Femur (tissue), 1 donor: ENCODE measurements at places on chromosomes 1 and 21.

DNA sequence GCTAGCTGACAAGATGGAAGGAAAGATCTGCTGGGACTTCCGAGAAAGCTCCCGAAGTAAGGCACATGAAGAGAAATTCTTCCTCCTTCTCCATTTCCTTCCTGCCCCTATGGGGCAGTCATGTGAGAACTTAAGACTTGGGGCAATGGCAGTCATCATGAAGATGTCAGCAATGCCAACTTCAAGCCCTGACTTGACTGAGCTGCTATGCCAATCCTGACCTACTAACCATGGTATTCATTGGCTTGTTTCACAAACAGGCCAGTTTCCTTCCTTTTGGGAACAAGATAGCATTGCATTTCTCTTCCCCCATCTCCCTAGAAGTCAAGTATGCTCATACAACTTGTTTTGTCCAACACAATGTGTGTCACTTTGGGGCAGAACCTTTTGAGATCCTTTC, 25.5 kb downstream of the GRIK1 start:
- DNase-seq = no peak

DNA sequence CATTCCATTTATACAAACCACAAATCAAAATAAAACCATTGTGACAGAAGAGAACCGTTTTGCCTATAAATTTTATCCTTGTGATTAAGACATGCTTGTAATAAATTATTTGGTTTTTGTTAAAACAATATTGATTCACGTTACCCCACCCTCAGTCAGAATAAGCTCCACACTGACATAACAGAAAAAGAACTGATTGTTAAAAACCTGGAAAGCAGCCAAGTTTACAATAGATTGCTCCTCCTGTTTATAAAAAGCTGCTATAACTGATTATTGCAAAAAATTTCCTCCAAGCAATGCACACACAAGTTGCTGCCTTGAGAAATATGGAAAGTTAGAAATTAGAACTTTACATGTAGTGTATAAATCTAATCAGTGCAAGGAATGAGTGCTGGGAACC, 263.5 kb downstream of the SETD4 start:
- DNase-seq = no peak

DNA sequence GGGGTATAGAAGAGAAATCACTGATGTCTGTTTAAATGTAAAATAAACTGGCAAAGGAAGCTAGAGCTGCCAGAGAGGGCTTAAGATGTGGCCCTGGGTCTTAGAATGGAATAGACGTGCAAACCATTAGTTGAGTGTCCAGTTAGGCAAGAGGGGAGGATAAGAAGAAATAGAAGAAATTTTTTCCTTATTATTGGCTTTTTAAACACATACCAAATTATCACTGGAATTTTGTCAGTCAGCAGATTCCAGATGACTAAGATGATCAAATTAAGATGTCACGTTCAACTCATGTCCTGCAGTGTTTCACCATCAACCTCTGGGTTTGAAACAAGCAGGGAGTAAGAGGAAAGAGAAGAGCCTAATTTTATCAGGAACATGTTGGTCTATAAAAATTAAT, 71.6 kb upstream of the C1orf21 start:
- no peak for DNase-seq

DNA sequence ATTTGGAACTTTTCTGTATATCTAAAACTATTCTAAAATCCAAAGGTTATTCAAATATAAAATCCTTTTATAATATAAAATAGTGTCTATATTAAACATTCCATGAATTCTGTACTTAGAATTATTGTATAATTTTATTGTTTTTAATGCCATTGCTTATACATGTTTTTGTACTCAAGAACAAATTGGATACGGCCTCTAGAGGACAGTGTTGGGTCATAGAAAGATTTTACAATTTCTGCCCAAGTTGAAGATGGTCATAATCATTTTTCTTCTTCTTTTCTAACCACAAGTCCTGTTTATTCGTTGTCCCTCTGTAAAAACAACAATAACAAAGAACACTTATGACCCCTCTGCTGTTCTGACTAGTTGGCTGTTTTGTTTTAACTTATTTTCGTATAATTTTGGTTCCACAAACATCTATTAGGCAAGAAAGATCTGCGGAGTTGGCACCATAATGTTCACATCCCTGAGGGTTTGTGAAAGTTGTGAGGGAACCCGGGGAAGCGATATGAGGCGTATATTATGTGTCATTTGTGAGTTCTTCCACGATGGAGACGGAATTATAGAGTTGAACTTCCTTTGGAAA, 75.7 kb upstream of the KIF26B start:
- no peak for DNase-seq

- DNase-seq = no peak
Measured at GRCh38 chr1:119294199-119294598, 74.4 kb upstream of the HAO2 start.

DNA sequence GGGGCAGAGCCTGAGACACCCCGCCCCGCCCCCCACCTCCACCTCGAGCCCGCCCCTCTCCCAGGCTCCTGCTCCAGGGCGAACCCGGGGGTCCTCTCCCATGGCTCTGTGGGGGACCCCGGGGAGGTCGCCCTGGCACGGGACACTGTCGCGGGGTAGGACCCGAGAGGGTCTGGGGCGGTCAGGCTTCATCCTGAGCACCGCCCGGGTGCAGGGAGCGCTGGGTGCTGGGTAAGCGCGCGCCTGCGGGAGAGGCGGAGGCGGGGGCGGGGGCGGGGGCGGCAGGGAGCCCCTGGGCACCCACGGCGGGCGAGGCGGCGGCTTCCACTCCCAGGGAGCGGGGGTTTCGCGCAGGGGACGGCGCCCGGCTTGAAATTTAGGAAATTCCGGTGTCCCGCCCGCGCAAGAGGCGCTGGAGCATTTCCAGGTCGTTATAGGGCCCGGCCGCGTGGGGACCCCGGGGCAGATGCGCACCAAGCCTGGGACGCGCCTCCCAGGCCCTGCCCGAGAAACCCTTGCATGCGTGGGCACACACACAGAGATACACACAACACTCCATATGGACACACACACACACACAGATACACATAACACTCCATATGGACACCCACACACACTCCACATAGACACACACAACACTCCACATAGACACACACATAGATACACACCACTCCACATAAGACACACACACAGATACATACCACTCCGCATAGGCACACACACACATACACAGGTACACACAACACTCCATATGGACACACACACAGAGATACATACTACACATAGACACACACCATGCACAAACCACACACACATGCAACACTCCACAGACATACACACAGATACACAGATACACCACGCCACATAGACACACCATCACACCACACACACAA, 48.7 kb upstream of the SLC19A1 start:
- no peak for DNase-seq

GRCh38 chr1:236416165-236416564, 22.1 kb downstream of the EDARADD start:
- no peak for DNase-seq

DNA sequence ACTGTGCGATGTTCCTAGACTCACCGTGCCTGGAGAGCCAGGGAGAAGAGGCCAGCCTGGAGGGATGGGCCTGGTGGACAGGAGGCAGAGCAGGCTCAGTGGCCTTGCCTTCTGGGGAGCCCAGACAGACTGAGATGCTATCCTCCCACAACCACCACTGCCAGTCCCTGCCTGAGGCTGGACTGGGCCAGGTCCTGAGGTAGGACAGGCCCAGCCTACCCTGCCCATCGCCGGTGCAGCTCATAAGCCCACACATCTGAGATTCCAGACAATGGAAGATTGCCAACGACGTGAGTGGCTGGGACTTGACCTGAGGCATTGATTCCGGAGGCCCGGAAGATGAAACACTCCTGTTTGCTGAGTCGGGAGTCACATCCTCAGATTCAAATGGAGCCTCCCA, 5.8 kb downstream of the CLEC20A start:
- DNase-seq = no peak

DNA sequence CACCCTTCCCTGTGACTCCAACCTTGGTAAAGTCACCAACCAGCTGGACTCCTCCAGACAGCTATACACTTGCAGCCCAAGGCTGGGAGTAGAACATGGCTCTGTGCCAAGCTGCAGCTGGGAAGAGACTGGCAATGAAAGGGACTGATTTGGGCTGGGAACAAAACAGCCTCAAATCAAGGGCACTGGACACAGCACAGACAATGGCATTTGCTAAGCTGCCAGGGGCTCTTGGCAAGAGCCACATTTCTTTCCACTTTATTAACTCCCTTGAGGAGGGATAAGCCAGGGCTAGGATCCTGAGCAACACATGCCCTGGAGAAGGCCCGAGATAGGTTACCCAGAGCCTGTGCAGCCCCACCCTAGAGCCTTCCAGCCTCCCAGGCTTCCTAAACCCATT, 12.0 kb downstream of the SYT11 start:
- DNase-seq = peak; percentile 83

DNA sequence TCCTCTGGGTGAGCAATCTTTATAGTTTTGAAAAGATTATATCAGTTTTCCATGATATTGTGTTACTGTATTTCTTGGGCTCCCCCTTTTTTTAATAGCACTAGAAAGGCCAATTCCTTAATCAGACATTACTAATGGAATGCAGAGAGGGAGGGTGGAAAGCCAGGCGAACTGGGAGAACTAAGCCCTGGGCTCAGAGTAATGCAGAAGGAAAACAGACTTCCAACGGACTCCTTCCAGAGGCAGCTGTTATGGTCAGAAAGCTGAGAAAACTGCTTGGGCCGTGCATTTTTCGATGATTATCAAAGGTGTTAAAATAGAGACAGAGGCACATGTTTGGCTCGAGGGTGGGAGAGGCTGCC, 206.3 kb downstream of the FOXD2 start:
- DNase-seq = peak; percentile 60

GRCh38 chr1:185459141-185459540, 142.1 kb upstream of the IVNS1ABP start:
- no peak for DNase-seq

GRCh38 chr1:82390627-82391026, 589.9 kb downstream of the ADGRL2 start:
- no peak for DNase-seq

DNA sequence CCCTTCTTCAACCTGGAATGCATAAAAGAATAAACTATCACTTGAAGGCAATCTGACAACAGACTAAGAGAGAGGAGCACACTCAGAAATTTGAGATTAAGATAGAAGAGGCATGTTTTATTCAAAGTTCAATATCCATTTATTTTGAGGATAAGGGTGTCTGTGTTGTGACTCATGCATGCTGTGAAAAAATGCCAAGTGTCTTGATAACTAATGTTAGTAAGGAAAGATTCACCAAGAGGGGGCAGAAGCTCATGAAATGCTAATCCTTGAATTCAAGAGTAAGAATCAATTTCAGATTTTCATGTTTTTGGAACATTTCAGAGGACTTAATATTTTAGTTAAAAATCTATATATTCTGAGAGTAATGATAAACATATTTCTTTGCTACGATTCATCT, 94.0 kb downstream of the IFI44 start:
- no peak for DNase-seq

DNA sequence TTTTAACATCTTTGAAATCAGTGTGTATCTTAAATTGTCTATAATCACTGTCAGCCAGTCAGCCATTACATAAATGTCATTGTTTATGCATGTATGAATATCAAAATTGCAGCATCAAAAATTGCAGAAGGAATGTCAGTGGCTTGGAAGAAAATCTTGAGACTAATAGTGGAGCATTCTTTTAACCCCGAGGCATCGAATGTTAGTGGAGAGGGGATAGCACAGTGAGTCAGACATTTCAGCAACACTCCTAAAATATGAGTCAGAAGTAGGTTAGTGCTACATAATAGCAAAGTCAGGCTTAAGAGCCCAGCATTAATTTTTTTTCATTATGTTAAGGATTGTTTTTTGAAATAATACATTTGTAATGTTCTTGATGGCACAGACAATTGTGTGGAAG, 45.5 kb downstream of the SNRPE start:
- no peak for DNase-seq

DNA sequence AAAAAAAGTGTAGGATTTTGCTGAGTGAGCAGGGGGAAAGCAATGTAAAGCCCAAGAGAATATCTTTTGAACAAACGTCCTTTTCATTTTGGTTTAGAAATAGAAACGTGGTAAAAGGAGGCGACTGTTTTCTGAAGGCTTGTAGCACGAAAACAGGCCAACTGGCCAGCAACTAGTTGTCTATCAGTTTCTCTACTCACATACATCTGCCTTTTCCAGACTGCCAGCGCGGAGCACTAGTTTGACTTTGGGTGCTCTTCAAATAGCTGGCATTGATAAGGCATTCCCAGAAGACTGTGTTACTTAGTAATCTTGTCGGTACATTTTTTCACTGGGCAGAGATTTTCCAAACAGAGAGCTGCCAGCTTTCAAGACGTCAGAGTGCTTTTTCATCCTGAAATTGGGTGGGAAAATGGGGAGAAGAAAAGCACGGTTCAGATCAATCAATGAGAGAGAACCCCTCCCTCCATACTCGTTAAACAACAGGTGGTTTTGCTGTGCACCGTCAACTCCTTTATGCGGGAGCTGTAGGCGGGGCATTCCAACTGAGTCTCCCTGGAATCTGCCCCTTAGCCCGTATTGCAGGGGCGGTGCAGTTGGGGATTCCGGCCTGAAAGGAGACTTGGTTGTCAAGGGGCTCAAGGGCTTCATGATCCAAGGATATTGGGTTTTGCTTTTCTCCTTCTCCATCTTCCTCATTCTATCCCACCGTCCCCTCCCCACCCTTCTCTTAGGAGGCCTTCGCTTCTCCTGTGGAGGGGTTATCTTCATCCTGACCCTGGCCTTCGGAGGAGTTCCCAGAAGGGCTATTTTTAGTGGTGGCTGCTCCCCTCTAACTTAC, 884 bp upstream of the LRRC8C start:
- DNase-seq = no peak

DNA sequence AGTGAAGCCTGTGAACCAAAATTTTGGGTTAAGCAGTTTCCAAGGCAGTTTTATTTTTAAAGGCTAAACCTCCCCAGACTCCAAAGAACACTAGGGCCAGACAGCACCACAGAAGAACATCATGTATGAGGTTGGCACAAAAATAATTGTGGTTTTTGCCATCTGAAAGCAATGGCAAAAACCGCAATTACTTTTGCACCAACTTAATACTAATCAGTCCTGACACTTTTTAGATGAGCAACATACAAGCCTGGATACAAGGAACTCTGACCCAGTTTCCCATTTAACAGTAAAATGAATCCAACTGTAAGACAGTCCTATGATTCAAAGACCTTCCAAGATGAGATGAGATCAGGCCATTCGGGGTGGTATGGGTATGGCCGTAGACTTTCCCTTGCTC, 46.8 kb downstream of the CNIH3 start:
- DNase-seq = no peak

GRCh38 chr1:37890378-37891014, 31.1 kb upstream of the MTF1 start:
- DNase-seq = no peak

GRCh38 chr1:19443326-19443725, 42.0 kb downstream of the CAPZB start:
- DNase-seq = no peak

- DNase-seq = no peak
Measured at GRCh38 chr1:29286194-29286767, 50.0 kb downstream of the PTPRU start.

- peak; percentile 78 for DNase-seq
Measured at GRCh38 chr1:205248793-205249601, 21.3 kb downstream of the TMCC2 start.

DNA sequence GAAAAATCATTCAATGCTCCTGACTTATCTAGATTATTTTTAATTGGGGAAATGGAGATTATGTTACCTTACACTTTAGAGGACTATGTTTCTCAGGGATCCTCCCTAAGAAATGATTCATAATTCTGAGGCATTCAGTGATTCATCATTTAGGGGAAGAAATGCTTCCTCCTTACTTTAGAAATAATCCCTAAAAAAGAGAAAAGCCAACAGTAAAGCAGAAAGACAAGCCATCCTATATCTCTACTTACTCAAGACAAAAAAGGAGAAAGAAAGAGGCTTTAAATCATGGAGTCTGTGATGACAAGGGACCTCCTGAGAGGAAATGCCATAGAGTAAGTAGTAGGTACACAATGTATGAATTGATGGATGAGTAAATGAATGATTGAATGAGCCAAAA, 137.0 kb downstream of the BRINP2 start:
- DNase-seq = no peak
